Hematopoietic multipotent progenitor cell treated with erythropoietin and hydrocortisone succinate and interleukin-3 and kit ligand, for 6 days (in vitro differentiated cells): ENCODE measurements at places on chromosomes 7 and 10.
A peak's percentile ranks its signal among the peaks of the same experiment; 100 is the strongest.

DNA sequence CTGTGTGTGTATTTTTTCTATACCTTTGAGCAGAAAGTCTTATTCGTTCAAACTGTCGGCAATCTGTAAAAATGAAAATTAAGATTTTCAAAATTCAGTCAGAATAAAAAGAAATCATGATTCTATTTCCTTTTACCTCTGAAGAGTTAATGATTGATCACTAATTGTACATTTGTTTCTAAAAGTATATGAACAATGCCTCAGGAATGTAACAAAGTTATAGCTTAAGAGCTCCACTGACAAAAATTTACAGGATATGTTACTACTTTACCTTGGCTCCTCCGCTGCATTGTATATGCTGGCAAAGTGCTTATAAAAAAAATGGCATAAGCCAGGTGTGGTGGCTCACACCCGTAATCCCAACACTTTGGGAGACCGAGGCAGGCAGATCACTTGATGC lies 225.7 kb downstream of the VTI1A start:
- no peak for DNase-seq

DNA sequence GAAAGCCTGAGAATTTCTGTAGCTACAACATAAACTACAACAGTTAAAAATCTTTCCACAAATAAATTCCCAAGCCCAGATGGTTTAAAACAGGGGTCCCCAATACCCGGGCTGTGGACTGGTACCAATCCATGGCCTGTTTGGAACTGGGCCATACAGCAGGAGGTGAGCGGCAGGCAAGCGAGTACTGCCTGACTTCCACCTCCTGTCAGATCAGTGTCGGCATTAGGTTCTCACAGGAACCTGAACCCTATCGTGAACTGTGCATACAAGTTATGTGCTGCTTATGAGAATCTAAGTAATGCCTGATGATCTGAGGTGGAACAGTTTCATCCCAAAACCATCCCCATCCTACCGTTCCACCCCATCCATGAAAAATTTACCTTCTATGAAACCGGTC lies 160.7 kb upstream of the FEZF1 start:
- DNase-seq = no peak

GRCh38 chr10:107894516-107894915 lies 730.0 kb upstream of the SORCS1 start:
- no peak for DNase-seq

DNA sequence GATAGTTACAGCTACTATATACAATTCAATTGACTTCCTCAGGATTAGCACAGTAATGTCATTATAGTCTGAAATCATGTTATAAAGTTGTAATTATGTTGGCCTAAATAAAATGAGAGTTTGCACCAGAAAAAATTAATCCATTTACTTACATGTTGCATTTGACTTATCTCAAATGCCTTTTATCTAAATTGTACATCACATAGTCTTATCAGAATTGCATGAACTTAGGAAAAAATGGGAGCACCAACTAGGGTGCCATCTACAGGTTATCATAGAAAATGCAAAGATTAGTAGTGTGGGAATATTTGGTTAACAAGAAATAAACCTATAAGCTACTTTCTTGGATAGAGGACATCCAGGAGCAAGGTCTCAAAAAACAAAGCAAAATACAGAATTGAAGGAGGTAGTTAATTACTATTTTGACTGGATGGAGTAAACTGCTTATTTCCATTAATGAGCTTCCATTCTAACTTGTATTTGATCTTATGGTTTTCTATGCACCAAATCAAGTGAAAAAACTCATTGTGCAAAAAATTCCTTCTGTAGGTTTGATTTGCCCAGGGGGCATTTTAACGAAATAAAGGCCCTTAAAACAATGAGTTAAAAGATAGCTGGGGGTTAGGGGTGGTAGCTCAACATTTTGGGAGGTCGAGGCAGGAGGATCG lies 60.0 kb upstream of the ORC5 start:
- DNase-seq = peak; percentile 21
